ENCODE measurements at places on chromosomes 1 and 21.

DNA sequence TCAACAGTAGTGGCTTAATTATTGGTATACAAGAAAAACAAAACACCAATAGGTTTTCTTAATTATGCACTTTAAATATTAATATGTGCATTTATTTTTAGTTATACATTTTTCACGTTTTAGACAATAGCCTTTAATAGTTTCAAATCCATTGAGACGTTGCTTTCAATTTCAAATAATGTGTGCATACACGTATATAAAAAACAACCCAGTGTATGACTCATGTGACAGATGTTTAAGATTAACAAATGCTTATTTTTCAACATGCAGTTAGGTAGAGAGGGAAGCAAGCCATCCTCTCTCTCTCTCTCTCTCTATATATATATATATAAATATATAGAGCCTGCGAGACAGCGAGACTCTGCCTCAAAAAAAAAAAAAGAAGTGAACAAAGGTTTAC lies 24.3 kb downstream of the EYA3 start:
- no peak for DNase-seq

DNA sequence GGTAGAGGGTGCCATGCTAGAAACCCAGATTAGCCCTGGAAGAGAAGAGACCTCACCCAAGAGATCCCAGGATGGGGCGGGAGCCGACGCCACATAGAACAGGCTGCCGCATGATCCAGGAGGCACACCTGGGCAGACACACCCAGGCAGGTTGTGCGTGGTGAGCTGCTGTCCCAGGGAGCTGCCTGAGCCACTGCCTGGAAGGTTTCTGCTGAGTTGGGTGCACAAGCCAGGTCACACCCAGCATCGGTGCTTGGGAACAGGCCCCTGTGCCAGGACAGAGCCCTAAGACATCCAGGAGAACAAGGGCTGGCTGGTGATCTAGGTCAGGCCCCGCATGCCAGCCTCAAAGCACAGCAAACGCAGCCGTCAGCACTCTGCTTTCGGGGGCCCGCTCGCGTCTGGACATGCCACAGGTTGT lies 40.2 kb downstream of the CTNNBIP1 start:
- no peak for DNase-seq

- DNase-seq, result no peak
Observed at GRCh38 chr21:16241016-16241415, 511.2 kb downstream of the USP25 start.

DNA sequence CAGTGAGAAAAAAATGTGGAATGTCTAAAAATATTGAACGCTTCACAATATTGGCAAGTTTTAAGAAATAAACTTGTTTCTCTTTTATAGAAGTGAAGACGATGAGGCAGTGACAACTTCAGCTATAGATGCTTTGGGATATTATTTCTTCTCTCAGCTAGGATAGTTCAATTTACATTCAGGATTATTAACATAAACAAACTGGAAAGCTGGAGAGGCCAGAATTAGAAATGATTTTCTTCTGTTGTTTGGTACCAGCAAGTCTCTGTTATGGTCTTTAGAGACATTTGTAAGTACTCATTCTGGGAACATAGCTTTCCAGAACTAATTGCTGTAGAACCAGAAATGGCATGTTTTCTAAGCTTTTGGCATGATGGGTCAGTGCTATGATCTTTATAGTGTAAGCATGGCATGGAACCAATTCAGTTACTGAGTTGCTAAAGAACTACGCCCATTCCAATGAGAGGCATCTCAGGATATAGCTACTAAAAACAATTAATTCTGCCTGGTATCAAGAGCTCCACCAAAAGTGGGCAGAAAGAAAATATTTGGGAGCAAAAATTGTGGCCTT lies 599.5 kb upstream of the B3GALT2 start:
- no peak for DNase-seq

DNA sequence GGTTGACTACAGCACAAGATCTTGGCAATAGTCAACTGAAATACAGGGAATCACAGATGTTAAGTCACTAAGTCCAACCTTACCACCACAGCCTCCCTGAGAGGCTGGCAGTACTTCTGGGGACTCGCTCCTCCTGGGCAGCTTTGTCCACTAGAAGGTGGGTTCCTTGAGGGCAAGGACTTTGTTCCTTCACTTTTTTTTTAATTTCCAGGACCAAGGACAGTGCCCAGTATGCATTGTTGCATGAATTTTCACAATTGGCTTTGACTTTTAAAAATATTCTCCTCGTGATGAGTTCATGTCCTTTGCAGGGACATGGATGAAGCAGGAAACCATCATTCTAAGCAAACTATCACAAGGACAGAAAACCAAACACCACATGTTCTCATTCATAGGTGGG lies 96.7 kb upstream of the IGSF21 start:
- DNase-seq, result no peak

DNA sequence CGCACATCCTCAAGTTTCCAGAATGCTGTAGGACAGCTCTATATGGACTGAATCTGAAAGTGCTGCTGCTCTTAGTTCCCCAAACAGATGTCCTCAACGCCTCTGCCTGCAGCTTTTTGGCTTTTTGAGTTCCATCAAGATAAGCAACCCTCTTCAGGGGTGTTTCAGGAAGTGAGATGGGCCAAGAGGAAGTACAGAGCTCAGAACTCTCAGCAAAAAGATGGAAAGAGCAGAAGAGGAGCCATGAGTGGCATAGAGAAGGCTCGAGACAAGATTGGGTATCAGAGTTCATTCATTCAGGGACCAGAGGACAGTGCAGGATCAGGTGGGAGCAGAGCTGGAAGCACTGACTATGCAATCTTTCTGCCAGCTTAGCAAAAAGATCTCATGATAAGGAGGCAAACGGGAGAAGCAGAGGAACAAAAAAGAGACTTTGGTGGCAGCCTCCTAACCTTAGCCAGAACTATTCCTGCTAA lies at the start of the genes ADORA3 and TMIGD3:
ADORA3 (minus strand) TSS at position 49 of the 476 bp plus-strand sequence. CDS start 279 bp downstream, outside the sequence.
TMIGD3 (minus strand) TSS at position 49 of the 476 bp plus-strand sequence. CDS start 279 bp downstream, outside the sequence.
- no peak for DNase-seq

- DNase-seq, result no peak
Observed at GRCh38 chr1:246750752-246751151, 26.5 kb downstream of the SCCPDH start.

GRCh38 chr1:69846267-69846666 lies 278.5 kb downstream of the LRRC7 start:
- DNase-seq, result no peak

DNA sequence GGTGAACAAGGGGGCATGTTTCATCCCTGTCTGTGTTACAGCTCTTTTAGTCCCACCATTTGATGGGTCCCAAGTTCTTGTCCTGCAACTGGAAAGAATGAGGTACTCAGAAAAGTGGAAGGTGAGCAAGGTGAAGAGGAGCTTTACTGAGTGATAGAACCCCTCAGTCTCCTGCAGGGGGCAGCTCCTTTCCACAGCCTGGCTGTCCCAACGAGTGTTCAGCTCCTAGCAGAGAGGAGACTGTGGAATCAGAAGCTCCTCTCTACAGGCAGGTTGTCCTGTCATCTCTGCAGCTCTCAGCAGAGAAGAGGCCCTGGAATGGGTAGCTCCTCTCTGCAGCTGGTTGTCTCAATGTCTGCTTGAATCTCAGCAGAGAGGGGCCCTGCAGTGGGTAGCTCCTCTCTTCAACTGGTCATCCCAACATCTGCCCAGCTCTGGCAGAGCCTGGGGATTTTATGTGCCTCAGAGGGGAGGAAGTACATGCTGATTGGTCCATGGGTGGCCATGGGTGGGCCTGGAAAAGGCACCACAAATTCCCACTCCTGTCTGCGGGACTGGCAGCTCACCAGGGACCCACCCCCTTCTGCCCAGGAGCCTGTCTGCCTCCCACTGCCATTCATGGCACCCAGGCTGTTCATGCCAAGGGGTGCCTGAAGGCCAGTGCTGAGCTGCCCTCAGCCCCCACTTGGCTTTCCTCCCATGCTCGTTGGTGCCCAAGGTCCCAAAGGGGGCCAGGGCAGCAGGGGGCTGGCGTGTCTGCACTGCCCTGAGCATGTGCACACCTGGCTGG lies 25.7 kb downstream of the LDLRAD1 start:
- no peak for DNase-seq

DNA sequence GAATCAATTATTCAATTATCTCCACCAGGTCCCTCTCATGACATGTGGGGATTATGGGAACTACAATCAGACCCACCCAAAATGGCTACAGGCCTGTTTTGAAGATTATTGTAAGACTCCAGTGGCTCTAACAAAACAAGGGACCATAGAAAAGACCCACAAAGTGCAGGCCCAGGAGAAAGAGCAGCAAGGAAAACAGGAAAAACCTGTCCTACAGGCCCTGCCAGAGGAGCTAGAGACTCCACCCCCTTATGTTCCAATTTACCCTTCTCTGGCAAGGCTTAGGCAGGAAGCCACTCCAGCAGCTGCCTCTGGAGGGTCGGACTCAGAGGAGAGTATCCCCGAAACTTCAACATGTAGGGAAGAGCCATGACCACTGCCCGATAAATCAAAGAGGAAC lies 96.5 kb downstream of the LIPI start:
- DNase-seq, result no peak

- no peak for DNase-seq
Observed at GRCh38 chr1:222523852-222524251, 24.1 kb downstream of the HHIPL2 start.

GRCh38 chr1:64838486-64838885 lies 93.6 kb downstream of the RAVER2 start:
- no peak for DNase-seq

DNA sequence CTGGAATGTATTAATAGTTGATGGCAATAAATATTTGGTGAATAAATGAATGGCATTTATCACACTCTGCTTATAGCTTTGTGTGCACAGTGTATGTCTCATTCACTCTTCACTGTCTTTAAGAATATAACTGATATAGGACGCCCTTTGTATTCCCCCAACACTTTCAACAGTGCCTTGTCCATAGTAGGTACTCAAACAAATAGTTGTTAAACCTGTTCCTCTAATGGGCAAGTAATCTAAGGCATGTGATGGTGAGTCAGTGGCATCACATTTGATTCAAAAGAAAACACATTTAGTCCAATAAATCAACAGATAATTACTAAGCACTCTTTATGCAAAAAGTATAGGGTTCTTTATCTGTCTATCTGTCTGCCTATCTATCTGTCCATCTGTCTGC lies 11.2 kb upstream of the RXRG start:
- DNase-seq, result no peak

- DNase-seq, result no peak
Observed at GRCh38 chr1:52192436-52192835, 50.5 kb downstream of the ZFYVE9 start.

GRCh38 chr21:10425856-10426255 lies 95.5 kb upstream of the TPTE start:
- DNase-seq, result no peak

GRCh38 chr1:183697814-183698590 lies 44.9 kb upstream of the APOBEC4 start:
- no peak for DNase-seq

- no peak for DNase-seq
Observed at GRCh38 chr1:205329719-205330118, 8.2 kb upstream of the NUAK2 start.

- no peak for DNase-seq
Observed at GRCh38 chr1:181117648-181118449, 29.3 kb downstream of the IER5 start.

DNA sequence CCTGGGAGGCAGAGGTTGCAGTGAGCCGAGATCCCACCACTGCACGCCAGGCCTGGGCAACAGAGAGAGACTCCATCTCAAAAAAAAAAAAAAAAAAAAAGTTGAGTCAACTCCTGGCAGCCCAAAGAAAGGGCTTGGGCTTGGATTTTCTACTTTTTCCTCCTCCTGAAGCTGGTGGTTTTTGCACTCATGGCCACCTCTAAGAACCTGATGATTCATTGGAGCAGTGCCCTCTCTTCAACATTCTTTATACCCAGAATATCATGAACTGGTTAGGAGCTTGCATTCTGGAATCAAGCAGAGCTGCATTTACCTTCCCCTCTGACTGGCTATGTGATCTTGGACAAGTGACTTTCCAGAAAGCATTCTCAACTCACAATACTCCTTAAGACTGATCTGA lies 3.5 kb upstream of the ACTA1 start:
- DNase-seq, result no peak

DNA sequence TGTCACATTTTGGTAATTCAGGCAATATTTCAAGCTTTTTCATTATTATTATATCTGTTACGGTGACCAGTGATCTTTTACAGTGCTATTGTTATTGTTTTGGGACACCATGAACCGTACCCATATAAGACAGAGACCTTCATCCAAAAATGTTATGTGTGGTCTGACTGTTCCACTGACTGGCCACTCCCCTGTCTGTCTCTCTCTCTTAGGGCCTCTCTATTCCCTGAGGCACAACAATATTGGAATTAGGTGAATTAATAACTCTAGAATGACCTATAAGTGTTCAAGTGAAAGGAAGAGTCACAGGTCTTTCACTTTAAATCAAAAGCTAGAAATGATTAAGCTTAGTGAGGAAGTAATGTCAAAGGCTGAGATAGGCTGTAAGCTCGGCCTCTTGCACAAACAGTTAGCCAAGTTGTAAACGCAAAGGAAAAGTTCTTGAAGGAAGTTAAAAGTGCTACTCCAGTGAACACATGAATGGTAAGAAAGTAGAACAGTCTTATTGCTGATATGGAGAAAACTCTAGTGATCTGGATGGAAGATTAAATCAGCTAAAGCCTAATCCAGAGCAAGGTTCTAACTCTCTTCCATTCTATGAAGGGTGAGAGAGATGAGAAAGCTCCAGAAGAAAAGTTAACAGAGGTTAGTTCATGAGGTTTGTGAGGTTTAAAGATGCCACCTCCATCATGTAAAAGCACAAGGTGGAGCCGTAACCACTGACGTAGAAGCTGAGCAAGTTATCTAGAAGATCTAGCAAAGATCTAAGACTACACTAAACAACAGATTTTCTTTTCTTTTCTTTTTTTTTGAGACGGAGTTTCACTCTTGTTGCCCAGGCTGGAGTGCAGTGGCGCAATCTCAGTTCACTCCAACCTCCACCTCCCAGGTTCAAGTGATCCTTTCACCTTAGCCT lies 19.7 kb upstream of the DIPK1A start:
- no peak for DNase-seq

GRCh38 chr1:226826479-226827261 lies 43.7 kb upstream of the PSEN2 start:
- DNase-seq, result no peak

- DNase-seq, result no peak
Observed at GRCh38 chr1:204341380-204341779, 18.3 kb downstream of the PLEKHA6 start.

GRCh38 chr1:234658138-234658537 lies 48.2 kb upstream of the IRF2BP2 start:
- DNase-seq, result no peak

DNA sequence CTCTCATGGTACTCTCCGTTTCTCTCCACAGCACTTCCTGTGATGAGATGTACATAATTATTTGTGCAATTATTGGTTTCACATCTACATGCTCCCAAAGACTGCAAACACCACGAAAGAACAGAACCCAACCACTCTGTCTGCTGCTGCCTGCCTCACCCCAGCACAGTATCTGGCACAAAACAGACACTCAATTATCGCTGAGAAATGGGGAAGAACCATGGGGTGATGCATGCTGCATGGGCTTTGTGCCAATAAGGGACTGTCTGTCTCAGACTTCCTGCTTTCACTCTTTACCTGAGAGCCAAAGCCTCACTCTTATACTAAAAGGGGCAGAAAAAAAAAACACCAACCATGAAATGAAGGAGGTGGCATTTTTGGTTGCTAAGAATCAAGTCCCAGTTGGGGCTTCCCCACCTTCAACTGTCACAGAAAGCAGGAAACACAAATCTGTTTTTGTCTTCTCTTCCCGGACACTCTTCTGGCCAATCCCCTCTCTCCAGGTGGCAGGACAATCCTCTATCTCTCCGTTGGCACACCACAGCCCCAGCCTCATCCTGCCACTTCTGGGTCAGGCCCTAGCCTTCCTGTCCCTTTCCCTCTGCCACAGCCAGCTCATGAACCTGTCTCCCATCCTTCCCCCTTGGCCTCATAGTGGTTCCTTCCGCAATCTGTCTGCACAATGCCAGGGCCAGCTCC lies 82.0 kb downstream of the TGFBR3 start:
- no peak for DNase-seq
